ENCODE measurements at places on chromosomes 16 and 17.

DNA sequence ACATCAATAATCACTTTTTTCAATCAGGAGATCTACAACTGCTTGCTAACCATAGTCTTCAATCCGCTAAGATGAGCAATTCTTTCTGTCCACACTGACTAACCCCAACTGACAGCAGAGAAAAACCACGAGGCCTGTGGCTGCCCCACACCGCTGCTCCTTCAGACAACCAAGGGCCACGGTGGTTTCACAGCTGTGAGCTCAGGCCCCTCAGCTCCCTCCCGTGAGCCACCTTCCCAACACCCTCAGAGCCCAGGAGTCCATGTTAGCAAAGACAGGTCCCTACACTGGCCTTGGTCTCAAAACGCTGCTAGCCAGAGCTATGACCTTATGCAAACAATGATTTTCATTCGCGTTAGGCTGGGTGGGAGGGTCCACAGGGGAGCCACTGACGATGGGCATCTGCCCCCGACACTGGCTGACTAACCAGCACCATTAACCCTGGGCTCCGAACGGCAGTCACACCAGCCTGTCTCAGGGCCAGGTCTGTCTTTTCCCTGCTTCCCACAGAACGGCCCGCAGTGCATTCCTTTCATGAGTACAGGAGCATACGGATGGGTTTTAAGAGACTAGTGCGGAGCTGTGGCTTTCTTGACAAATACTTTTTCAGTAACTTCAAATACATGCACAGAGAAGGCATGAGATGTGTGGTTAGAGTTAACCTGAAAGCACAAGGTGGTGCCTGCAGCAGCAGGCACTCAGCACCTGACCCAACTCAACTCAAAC, 67.3 kb downstream of the ANKRD11 start:
- peak; percentile 54 for DNase-seq

DNA sequence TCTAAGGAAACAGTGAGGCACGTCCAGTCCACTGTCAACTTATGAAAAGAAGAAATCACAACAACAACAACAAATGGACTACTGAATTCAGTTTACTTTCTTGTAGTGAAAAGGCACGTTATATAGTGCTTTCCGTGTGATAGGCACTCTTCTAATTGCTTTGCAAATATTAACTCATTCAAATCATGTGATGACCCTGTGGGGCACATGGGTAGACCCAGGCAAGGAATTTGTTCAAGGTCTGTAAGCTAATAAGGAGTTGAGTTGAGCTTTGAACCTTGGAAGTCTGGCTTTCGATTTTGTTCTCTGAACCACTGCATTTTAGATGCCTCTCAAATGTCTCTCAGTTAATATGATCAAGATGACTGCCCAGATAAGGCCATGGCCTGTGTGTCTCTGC, 295.1 kb upstream of the RBFOX1 start:
- DNase-seq, result no peak

DNA sequence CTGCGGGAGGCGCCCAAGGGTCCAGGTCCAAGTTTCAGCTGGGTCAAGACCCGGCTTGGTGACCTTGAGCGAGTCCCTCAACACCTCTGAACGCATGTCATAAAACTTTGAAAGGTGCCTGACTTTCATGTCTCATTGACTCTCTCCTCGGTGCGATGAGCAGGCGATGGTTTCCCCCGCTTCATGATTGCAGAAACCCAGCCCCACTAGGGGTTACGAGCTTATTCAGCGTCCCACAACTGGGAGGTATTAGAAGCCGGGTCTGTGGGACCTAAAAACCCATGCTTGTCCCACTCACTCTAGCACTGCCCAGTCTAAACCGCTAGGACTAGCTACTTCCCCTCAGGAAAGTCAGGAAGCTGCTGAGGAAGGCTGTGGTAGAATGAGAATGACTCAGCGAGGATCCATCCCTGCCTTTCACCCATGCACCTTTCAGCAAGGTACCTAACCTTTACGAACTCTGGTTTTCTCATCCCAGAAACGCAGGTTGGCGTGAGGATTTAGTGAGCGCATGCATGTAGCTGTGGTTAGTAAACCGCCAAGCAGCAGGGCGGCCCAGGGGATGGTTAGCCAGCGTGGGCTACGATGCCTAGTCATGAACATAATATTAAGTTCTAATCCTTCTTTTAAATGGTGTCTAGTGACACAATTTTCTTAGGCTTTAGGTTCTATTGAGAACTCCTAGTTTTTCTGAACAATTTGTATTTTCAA, 26.2 kb upstream of the RFFL start:
- peak; percentile 46 for DNase-seq

GRCh38 chr16:8848231-8848938, 20.4 kb downstream of the CARHSP1 start:
- no peak for DNase-seq

DNA sequence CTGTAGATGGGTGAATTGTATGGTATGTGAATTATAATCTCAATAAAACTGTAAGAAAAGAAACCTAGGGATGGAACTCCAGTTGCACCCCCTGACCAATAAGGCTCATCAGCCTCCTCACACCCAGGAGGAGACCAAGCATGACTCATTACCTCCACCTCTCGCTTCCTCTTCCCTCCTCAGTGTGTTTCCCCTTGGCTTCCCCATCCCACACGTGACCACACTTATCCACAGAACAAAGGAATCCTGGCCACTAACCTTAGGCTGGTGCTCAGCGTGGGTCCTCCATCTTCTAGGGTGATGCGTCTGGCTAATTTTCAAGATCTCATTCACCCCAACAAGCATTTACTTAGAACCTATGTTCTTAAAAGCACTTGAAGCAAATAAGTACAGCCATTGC, 36.2 kb upstream of the MAP3K14 start:
- peak; percentile 25 for DNase-seq

DNA sequence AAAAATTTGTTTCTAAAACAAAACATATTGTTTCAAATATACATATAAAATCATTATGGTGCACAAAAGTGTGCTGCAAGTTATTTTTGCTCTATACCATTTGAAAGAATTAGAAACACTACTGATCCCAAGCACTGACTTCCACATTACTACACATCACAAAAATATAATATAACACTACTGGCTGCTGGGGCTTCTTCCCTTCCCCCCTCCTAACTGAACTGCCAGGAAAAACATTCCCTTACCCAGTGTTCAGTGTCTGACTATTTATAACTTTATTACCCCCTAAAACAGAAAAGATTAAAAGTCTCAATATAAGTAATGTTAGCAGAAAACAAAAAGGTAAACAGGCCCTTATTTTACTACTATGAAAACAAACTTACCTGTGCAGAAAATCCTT, 36.9 kb downstream of the GPATCH8 start:
- DNase-seq, result no peak

DNA sequence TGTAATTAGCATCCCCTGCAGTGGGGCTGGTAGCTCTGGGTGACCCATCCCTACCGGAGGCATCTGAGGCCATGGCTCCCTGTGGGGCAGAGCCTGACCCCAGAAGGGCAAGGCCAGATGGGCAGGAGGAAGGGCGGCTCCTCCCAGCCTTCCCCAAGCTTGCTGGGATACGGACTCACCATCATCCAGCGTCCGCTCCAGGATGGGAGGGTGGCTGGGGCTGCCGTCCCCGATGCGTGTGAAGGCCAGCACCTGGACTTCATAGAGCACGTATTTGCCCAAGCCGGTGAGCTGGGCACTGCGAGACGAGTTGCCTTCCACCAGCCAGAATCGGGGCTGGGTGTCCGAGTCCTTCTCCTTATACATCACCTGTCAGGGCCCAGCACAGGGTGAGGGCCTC, 81.6 kb upstream of the CDC42EP4 start:
- DNase-seq, result no peak
